ENCODE measurements at places on chromosomes 2 and 18.

- DNase-seq, result no peak
These were observed 4.9 kb upstream of the TTC21B start for GRCh38 chr2:165958313-165958960.

DNA sequence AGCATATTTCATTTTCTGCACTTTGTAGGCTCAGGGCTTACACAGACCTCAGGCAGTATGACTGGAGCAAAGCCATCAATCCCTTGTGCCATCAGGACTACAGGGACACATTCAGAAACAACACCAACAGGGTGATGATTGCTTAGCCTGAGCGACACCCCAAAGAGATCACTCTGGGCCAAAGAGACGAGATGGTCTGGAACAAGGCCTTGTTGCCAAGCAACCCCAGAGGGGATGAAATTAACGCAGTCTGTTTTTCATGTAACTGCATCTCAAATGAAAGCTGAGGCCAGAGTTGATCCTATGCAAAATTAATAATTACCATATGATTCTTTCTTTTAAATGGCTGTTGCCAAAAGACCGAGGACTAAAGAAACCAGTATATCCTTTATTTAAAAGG, 20.2 kb upstream of the B3GNT2 start:
- no peak for DNase-seq

- peak; percentile 38 for DNase-seq
These were observed 135.9 kb downstream of the ABCA12 start for GRCh38 chr2:215002500-215002899.

GRCh38 chr18:29874519-29875098, 1167.9 kb downstream of the DSC3 start:
- DNase-seq, result peak; percentile 47

GRCh38 chr2:2681085-2681484, 350.0 kb upstream of the MYT1L start:
- DNase-seq, result no peak
